ENCODE measurements at places on chromosomes 2 and 18.
A peak's percentile ranks its signal among the peaks of the same experiment; 100 is the strongest.

DNA sequence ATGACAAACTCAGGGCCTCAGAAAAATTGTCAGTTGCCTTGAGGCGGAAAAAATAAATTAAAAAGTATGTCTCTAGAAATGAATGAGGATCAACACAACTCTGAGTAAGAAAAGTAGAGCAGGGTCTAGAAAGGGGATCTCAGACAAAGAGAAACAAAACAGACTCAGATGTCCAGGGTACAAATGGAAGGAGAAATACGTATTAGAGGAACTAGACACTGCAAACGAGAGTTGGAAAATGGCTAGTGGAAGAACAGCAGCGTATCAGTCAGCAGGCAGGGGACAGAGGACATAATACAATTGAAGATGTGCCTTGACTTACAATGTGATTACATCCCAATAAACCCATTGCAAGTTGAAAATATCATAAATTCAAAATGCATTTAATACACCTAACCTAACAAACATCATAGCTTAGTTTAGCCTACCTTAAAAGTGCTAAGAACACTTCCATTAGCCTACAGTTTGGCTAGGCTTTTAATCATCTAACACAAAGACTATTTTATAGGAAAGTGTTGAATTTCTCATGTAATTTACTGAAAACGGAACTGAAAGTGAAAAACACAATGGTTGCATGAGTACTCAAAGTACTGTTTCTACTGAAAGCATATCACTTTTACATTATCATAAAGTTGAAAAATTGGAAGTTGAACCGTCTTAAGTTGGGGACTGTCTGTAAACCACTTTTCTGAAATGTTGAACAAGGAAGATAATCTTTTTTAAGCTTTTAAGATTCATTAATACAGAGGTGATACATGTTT lies 182.8 kb downstream of the NBAS start:
- no peak for DNase-seq

GRCh38 chr18:56756966-56757365 lies 105.8 kb downstream of the WDR7 start:
- DNase-seq = no peak

DNA sequence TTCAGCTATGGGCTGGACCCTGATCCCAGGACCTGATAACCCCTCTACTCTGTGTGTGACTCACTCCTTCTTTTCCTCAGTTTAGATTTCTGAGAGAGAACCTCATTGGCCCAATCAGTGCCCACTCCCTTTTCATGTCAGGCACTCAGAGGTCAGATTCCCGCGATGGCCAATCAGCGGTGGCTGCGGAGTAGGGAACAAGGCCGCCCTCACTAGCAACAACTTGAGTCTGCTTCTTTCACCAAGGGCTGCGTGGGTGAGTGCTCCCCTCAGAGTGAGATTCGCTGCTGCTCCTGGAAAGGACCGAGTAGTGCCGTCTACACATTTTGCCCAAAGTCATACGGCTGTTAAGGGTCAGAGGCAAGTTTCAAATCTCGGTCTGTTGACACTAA lies 34.7 kb downstream of the NPPC start:
- no peak for DNase-seq

GRCh38 chr2:171956135-171956825 lies 34.0 kb downstream of the HAT1 start:
- DNase-seq = no peak

GRCh38 chr2:120670371-120670770 lies 65.3 kb upstream of the GLI2 start:
- DNase-seq = no peak

- DNase-seq = peak; percentile 38
These were observed 72.2 kb upstream of the BARD1 start for GRCh38 chr2:214881647-214882202.

GRCh38 chr18:67301592-67301991 lies 214.9 kb downstream of the DSEL start:
- DNase-seq = no peak

GRCh38 chr2:55705027-55705653 lies 11.5 kb upstream of the PNPT1 start:
- no peak for DNase-seq

- peak; percentile 59 for DNase-seq
These were observed 8.7 kb upstream of the SERPINB13 start for GRCh38 chr18:63578357-63578958.

DNA sequence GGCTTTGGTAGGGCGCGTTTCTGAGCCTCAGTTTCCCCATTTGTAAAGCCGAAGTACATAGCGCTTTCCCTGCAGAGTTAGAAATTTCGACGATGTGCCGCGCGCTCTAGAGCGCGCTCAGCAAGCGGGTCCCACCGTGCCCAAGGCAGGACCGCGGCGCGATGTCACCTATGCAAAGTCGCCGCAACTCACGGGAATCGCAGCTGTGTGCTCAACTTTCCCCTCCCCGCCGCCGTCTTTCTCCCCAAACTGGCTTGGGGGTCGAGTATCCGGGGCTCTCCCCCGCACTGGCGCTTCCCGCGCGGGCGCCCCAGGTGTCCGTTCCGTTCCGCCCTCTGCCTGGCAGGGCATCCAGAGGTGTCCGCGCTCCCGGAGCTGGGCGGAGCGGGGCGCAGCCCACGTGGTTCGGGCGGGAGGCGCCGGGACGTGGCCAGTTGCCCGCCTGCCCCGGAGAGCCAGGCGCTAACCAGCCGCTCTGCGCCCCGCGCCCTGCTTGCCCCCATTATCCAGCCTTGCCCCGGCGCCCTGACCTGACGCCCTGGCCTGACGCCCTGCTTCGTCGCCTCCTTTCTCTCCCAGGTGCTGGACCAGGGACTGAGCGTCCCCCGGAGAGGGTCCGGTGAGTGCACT lies at the start of gene MLPH:
Gene MLPH, plus strand, starts transcription at position 433 of the 630 bp plus-strand sequence. CDS start 6,176 bp downstream, outside the sequence.
- peak; percentile 76 for DNase-seq

DNA sequence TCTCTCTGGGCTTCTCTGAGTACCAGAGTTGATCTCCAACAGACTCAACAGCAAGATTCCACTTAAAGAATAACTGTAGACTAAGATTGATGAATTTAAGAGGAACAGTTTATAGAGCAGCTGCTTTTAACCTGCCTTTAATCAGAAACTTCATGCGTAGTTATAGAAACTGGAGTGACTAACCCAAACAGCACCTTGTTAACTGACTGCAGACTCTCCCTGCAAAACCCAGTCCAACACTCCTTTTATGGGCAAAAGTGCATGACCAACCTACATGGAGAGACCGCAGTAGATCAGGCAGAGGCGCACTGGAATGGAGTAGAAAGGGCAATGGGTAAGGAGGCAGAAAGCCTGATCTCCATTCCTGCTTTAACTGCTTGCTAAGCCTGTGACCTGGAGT lies 110.6 kb downstream of the NRP2 start:
- no peak for DNase-seq

DNA sequence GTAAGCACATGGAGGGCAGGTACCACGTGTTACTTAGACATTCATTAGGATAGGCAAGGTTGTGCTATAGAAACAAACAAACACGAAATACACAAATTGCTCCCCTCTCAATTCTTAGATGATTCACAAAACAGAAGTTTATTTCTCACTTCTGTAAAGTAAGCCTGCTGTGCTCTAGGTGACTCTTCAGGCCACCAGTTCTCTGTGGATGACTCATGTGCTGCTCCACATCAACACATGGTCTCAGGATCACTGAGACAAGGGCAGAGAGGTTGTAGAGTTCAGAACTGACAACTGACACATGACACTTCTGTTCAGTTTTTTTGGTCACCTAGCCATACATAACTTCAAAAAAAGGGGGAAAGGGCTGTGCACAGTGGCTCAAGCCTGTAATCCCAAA lies 70.6 kb downstream of the DAW1 start:
- DNase-seq = no peak

DNA sequence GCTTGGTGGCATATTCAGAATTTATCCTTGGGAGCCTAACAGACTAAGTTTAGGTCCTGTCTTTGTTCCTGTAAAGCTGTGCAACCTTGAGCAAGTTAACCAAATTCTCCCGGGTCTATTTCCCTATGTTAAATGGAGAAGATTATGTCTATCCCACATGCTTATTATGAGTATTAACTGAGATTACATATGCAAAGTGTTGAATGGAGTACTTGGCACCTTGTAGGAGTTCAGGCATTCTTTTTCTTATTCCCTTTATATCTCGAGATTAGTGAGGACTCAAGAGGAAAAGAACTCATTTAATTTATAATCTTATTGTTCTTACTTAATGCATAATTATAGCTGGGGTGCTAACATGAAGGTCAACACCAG lies 184.6 kb downstream of the FMNL2 start:
- DNase-seq = no peak

DNA sequence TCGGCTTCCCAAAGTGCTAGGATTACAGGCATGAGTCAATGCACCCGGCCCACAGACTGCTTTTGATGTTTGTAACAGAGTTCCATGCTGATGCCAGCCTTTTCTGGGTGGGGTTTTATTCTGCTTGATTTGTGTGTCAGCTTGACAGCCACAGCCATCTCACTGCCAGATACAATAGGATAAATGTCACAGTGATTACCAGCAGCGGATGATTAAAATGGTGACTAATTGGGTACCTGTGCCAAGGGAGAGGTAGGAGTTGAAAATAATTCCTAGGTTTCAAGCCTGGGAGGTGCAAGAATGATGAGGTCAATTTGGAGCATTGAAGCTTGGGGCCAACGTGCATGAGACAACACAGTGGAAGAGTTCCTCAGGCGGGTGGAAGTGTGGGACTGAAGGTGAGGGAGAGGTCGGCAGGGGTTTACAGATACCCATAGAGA lies 39.4 kb downstream of the SH2D6 start:
- DNase-seq = peak; percentile 35

DNA sequence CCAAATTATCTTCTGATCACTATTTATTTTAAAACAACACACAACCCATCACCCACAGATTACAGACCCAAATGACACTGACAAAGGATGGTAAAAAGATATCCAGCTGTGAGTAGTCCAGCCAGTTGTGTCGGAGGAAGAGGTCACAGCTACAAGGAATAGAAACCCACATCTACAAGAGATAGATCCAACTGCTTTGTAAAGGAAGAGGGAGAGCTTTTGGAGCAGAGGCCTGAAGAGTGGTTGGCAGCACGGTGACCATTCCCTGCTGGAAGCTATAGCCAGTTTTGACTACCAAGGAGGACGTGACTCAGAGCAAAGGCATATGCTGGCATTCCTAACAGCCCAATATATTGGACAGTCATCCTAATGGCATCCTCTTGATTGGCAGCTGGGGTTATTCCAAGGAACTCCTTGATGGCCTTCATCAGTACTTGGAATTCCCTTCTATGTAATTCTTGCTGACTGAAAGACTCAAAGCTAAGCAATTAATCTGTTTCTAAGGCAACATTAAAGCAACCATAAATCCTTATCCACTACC lies 17.1 kb downstream of the SLC8A1 start:
- DNase-seq = peak; percentile 91

- no peak for DNase-seq
These were observed 72.1 kb upstream of the MAP4K4 start for GRCh38 chr2:101625387-101625786.

DNA sequence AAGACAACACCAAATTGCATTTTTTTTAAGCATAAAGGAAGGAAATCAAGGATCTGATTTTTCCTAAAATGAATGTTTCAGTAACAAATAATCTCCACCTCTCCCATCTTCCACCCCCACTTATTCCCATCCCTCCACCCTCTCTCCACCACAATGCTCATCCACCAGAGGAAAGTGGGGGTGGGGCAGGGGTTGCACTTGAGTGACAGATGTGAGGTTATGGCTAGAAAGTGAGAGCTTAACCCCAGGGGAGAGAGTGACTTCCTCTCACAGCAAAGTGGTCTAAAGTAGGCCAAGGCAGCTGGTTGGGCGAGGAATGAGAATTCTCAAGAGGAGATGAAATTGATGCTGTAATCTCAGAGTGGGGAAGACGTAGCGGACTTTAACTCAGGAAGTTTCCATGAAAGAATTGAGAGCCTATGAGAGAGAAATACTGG lies 104.7 kb downstream of the HNRNPLL start:
- DNase-seq = no peak

GRCh38 chr2:21819454-21819853 lies 695.7 kb downstream of the TDRD15 start:
- no peak for DNase-seq

- no peak for DNase-seq
These were observed 76.9 kb upstream of the CDH20 start for GRCh38 chr18:61256291-61256690.

DNA sequence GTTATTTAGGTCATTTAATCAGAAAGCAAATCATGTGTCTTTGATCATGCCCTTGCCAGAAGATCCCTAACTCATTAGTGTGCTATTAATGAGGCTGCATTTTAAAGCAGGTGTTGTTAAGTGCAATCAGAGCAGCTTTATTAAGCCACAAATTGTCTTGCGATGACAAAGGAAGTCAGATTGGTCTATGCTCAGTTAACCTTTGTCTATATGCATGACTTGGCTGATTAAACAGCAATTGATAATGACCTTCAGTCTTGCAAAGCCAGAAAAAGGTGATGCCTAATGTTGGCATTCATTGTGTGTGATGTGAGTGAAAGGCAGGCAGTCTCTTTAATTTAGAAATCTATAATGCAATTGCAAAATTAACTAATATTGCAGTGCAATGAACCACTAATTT lies 166.9 kb downstream of the RND3 start:
- DNase-seq = no peak

DNA sequence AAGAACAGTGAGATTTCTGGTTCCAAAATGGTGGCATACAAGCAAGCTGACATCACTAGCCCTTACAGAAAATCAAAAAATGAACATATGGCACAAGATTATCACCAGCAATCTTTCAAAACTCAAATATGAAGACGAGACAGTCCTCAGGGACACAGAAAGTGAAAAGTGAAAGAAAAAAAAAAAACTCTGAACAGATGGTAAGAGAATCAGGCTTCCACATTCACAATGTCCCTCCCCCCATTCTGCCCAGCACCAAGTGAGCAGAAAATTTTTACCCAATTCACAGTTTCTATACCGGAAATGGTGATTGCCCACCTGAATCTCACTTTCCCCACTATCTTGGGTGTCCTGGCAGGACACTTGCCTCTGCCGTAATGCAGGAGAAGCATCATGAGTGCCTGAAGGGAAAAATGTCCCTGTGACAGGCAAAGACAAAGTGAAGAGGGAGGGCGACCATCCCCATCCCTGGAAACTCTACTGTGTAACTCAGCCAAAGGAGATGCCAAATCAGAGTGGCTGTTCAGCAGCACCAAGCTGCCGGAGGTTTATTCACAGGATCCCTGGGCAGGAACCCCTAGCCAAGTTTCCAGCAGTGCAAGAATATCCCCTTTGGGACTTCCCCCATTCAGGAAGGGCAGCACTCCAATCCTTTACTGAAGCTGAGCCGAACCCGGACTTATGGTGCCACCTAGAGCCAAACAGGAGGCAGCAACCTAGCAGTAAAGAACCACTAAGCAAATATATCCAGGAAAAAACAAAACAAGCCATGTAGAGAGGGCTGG lies 312.2 kb downstream of the LRATD1 start:
- peak; percentile 24 for DNase-seq

GRCh38 chr2:134852518-134852917 lies 14.1 kb downstream of the ACMSD start:
- DNase-seq = no peak

GRCh38 chr2:171754254-171754939 lies 67.1 kb downstream of the DYNC1I2 start:
- peak; percentile 18 for DNase-seq

GRCh38 chr2:75698918-75699317 lies 11.8 kb downstream of the GCFC2 start:
- DNase-seq = no peak
